ENCODE measurements at places on chromosomes 5 and 9.
A peak's percentile ranks its signal among the peaks of the same experiment; 100 is the strongest.

DNA sequence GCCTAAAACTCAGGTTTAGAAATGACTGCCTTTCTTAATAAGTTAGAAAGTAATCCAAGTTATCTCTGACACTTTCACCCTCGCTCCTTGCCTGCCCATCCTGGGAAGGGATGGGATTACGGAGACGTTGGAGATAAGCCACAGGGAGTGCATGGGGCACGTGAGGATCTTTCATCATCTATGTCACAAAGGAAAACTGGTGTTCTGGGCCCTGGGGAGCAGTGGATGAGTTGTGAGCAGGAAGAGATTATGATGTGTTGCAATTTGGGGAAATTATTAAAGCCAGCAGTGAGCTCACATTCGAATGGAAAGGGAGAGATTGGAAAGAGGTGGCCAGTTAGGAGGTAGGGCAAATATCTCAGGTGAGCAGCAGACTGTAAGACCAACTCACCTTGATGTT is 12.8 kb downstream of the AFAP1L1 start:
- DNase-seq: no peak

- no peak for DNase-seq
Measured at GRCh38 chr9:5917888-5918287, 27.2 kb downstream of the MLANA start.

DNA sequence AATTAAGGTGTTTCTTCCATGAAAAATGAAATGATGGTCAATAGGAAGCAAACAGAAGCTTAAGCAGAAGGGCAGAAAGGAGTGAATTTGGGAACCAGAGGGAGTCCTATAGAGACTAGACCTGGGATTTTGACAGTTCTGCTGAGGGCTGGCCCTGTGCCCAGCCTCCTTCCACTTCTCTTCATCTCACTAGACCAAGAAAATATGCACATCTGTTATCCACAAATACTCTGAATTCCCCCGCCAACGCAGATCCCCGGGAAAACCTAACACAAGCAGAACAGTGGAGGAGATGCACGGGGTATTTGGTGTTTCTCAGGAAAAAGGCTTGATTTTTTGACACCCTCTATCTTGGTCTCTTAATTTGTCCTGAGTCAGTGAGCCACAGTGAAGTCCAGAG is 22.7 kb downstream of the GRIA1 start:
- DNase-seq: no peak

GRCh38 chr9:28882529-28882928 is 1309.2 kb upstream of the C9orf72 start:
- no peak for DNase-seq

- no peak for DNase-seq
Measured at GRCh38 chr5:112339761-112340160, 79.3 kb downstream of the EPB41L4A start.

DNA sequence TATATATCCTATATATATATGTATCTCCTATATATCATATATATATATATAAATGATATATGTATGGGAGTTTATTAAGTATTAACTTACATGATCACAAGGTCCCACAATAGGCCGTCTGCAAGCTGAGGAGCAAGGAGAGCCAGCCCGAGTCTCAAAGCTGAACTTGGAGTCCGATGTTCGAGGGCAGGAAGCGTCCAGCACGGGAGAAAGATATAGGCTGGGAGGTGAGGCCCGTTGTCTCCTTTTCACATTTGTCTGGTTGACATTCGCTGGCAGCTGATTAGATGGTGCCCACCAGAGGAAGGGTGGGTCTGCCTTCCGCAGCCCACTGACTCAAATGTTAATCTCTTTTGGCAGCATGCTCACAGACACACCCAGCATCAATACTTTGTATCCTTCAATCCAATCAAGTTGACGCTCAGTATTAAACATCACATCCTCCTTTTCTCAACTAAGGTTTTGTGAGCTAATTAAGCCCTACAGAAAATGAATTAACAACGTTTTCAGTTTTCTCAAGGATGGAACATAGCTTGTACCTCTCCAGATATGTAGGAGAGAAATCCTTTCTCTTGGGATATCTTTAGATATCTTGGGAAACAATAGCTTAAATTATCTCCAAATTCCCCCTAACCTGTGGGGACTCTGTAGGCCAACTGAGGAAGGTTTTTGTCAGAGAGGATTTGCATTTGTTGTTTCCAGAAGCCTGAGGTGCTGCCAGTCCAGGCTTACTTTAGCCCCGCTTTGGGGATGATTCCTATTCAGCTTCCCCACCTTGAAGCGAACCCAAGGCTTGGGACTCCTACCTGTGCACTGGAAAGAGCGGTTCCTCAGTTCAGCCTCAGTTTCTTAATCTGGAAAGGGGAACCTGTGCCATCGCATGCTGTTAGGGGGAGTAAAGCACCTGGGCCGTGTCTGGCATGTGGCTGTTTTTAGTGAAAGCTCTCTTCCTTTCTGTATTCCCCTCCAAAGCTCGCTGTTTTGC is 163.2 kb downstream of the CACNA1B start:
- no peak for DNase-seq

- no peak for DNase-seq
Measured at GRCh38 chr5:30112867-30113266, 1080.6 kb upstream of the CDH6 start.

DNA sequence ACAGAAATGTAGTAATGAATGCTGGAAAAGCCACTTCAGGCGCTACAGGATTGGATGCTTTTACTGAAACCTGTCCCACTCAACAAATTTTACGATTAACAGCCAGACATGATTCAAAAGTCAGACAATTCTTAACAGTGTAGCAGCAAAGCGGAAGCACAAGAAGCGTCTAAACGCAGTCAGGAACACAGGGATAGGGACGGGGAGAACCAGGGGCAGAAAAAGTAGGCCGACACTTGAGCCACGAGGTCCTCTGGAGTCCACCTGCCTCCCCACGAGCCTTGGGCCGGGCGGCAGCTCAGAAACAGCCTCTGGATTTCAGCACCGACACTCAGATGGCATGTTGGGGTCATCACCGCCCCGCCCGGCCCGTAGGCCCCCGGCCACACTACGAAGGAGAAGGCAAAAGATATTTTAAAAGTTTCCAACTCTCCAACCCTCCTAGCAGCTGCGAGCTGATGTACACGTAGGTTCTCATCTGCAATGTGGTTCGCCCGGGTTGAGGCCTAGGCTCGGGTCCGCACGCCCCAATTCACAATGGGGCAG is 615 bp downstream of the RACK1 start:
- DNase-seq: no peak

DNA sequence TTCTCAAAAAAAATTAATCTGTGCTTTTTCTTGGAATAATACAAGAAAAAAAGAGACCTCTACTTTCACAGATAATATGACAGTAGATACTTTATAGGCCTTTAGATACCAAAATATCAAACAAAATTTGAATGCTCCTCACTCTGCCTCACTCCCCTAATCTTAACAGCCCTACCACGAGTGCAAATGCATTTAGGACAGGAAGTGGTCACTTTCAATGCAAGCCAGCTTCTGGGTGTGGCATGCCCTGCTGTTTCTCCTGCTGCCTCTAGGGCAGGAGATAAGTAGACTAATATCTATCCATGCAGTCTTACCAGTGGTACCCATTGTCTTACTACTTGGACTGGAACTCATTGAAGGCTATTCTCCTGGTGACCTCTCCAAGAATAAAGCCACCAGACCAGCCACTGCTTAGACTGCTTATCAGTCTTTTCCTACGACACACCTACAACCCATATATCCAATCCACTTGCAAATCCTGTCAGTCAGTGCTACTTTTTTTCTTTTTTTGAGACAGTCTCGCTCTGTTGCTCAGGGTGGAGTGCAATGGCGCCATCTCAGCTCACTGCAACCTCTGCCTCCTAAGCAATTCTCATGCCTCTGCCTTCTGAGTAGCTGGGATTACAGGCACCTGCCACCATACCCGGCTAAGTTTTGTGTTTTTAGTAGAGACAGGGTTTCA is 23.0 kb downstream of the FRRS1L start:
- DNase-seq: peak; percentile 42

DNA sequence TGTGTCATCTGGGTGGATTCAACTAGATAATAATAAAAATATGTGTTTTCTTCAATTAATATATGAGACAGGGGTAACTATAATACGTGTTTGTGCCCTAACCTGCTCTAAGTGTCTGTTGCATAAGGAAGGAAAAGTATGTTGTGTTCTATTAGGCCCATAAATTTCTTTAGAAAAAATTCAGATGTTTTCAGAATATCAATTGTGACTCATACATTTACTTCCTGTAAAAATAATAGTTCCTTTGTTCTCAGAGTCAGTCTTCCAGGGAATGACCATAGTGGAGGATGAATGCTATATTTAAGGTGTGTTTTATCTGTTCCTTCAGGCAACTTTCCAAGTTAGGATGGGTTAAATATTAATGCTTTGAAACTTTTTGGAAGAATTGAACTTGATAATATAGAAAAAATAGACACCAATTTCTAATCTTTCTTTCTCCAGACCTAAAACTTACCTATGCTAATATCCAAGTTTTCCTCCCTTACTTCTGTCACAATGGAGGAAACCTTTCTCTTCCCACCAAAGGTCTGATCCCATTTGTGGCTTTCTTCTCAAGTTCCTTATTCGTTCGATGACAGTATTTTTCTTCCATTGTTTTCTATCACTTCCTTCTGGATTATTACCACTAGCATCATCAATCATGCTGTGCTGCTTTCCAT is 49.9 kb downstream of the ISL1 start:
- DNase-seq: peak; percentile 93

GRCh38 chr5:73796164-73797131 is 170.5 kb downstream of the ARHGEF28 start:
- no peak for DNase-seq

DNA sequence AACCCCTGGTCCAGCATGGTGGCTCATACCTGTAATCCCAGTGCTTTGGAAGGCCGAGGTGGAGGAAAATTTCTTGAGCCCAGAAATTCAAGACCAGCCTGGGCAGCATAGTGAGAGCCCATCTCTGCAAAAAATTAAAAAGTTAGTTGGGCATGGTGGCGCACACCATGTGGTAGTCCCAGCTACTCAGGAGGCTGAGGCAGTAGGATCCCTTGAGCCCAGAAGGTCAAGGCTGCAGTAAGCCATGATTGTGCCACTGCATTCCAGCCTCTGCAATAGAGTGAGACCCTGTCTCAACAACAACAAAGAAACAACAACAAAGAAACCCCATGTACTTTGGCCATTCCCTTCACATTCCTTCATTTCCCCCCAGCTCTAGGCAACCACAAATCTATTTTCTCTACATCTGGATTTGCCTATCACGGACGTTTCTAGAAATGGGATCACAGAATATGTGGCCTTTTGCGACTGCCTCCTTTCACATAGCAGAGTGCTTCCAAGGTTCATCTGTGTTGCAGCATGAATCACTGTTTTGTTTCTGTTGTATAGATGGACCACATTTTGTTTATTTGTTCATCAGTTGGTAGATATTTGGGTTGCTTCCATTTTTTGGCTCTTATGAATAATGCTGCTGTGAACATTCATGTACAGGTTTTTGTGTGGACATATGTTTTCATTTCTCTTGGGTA is 17.9 kb downstream of the MIGA2 start:
- DNase-seq: no peak

DNA sequence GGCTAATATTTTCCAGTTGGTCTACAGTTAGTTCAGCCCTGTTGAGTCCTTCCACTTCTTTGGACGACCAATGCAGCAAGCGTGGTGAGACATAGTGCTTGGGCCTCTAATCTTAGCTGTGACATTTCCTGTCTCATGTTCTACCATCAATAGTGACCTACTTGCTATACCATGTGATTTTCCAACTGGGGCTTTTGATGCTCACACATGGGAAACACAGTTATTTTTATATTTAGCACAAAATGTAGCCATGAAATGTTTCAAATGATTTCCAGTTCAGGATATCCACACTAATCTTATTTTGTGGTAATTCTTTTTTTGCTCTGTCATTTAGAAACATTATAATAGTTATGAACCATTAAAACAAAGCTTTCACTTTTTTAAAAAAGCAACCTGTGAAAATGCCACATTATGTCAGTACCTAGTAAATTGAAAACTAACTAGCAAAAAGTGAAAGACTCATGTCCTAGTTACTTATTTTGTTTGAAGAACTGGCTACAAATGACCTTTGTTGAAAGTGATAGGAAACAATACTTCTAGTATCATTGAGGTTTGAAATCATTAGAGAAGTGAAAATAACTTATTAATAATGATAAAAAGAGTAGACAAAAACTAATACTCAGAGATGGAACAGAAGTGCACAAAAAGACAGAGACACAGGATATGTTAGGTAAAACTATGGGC is 18.3 kb downstream of the MARCHF3 start:
- DNase-seq: no peak

DNA sequence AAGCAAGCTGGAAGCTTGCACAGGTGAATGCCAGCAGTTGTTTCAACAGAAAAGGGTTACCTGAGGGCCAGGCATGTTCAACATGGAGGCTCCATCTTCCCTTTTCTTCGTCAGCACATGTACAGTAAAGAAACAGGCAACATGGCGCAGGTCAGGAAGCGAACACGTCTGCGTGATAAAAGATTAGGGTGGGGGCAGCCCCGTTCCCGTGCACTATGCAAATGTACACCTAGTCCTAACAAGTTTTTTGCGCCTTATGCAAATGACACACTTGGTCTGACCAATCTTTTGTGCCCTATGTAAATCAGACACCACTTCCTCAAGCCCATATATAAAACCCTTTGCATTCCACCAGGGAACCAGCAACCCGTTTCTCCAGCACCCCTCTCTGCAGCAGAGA is 452.1 kb upstream of the PTPRD start:
- DNase-seq: peak; percentile 71

GRCh38 chr9:21777701-21778100 is 24.7 kb upstream of the MTAP start:
- DNase-seq: peak; percentile 85

GRCh38 chr9:76269789-76270188 is 124.4 kb downstream of the RFK start:
- DNase-seq: no peak
